ENCODE measurements at places on chromosomes 6 and 20.

- no peak for DNase-seq
Observed at GRCh38 chr6:165556116-165556843, 106.8 kb downstream of the PDE10A start.

GRCh38 chr6:137749696-137750211 is 117.3 kb upstream of the TNFAIP3 start:
- DNase-seq: no peak

GRCh38 chr6:89781070-89782034 is 38.2 kb downstream of the MDN1 start:
- no peak for DNase-seq

GRCh38 chr6:128857806-128858205 is 25.1 kb upstream of the LAMA2 start:
- DNase-seq: no peak

- DNase-seq: peak; percentile 32
Observed at GRCh38 chr6:147506704-147507114, 1.8 kb upstream of the SAMD5 start.

DNA sequence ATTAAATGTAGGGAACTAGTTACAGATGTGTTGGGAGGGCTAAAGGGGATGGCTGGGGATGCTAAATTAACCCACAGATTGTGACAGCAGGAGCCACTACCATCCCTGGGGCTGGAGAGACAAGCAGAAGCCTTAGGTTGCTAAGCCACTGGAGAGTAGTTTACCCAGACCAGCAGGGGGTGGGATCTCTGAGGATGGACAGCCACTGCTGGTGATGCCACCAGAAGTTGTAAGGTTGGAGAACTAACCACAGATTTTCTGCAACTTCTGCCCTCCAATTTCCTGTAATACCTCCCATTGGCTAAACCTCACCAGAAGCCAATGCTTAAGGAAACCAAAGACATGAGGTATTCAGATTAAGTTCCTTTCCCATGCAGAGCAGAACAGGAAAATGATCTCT is 139.6 kb upstream of the NOX3 start:
- no peak for DNase-seq

DNA sequence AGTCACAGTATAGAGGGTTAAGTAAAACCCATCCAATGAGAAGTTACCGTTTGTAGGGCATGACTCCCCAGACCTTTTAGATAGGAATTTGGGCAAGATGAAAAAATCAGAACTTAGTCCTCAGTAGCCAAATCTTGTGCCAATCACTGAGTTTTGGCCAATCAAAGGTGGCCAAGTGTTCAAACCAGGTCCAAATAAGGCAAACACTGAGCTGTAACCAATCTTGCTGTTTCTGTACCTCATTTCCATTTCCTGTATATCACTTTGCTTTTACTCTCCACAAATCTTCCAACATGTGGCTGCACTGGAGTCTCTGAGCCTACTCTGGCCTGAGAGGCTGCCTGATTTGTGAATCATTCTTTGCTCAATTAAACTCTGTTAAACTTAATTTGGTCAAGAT is 81.8 kb upstream of the GPR6 start:
- no peak for DNase-seq

DNA sequence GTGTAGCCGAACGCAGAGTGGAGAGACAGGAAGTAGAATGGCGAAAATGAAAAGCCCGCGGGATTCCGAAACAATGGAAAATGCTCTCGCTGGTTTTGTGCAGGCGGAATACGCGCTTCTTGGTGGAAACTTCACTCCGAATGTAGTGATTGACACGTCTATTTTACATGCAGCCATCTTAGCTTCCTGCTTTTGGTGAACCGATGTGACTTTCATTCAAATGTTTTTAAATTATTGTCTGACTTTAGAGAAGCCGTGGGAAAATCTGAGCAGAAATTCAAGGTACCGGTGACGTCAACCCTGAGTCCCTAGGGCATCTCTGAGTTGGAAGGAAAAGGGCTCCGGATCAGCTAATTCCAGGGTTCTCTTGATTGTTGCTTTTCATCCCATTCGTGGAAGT is 11.4 kb downstream of the GPX5 start:
- DNase-seq: no peak

- DNase-seq: no peak
Observed at GRCh38 chr20:4320291-4320690, 304.9 kb upstream of the RNF24 start.

GRCh38 chr6:77466055-77466450 is 2.8 kb upstream of the HTR1B start:
- no peak for DNase-seq

- no peak for DNase-seq
Observed at GRCh38 chr20:21049305-21049828, 56.8 kb downstream of the LINC00237 start.

DNA sequence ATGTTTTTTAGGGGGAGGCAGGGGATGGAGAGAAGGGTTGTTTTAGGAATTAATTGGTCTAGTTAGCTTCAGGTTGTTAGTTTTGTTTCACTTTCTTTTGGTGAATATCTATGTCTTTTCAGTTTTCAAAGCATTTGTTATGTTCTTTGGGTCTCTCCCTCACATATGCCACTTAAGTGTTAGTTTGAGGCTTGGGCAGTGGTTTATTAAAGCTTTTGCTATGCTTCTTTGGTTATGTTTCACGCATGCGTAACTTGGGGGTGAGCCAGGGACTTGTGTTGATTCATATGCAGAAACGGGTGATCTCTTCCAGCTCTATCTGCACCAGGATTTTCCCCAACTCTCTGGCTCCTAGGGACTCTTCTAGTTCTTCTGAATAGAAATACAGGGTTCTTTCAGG is 11.4 kb upstream of the MMS22L start:
- no peak for DNase-seq

DNA sequence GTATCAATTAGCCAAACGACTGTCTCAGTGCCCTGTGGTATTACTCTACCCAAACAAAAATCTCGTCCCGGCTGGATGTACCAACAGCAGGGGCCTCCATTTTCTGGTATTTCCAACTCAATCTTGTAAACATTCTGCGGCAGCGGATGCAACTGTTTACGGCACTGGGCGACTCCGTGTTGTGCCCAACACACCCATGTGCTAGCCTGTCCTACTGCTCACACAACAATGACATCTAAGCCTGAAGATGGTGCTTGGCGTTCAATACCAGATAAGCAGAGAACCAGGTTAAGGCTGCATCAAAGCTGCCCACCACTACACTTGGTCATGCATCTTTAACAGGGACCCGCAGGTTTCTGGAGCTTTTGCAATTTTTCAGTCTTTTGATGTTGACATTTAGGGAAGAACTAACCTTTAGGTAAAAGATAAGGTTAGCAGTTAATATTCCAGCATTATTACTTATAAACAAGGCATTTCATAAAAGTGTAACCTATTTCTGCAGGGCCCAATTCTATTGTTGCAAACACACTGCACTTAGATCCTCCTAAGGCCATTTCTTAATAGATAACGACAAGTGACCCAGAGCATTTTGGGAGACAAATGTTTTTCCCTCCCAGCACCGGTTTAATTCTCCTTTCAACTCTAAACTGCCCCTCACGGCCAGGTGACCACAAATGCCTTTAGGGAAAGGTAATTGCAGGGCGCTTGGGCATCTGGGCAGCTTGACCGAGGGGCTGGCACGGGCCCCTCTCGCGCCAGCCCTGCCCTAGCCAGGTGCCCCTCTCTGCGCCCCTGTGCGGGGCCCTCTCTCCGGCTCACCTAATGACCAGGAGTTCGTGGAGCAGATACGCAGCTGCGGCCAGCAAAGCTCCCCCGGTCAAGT is 945 bp downstream of the FAXC start:
- no peak for DNase-seq

DNA sequence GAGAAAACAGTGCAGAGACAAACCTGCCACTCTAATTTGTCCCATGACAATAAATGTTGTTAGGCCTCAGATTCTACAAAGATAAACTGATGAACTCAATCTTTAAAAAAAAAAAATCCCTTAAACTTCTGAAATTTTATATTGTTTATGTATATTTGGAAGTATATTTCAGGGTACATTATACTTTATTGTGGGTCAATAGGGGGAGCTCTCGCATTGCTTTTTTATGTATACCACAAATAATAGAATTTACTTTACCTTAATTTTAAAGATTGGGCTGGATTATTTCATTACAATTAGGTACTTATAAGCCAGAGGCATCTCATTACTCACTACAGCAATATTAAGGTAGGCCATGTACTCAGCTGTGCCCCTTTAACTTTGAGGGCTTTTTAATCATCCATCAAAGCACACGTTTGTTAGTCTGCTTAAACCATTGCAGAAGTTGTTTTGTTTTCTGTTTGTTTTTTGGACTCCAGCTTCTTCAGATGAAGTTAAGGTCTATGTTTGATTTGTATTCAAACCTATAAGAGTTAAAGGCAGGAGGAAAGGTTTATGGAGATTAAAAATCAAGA is 56.3 kb upstream of the EYA4 start:
- no peak for DNase-seq

Measured in stimulated activated CD4-positive, alpha-beta T cell treated with anti-CD3 and anti-CD28 coated beads, TNF-alpha, amount 100 ng/mL, for 48 hours (primary cell).